NCI-H345 (cell line): ENCODE measurements at places on chromosomes 3 and 15.

GRCh38 chr3:39104961-39105686 is 2.3 kb downstream of the GORASP1 start:
- no peak for DNase-seq

DNA sequence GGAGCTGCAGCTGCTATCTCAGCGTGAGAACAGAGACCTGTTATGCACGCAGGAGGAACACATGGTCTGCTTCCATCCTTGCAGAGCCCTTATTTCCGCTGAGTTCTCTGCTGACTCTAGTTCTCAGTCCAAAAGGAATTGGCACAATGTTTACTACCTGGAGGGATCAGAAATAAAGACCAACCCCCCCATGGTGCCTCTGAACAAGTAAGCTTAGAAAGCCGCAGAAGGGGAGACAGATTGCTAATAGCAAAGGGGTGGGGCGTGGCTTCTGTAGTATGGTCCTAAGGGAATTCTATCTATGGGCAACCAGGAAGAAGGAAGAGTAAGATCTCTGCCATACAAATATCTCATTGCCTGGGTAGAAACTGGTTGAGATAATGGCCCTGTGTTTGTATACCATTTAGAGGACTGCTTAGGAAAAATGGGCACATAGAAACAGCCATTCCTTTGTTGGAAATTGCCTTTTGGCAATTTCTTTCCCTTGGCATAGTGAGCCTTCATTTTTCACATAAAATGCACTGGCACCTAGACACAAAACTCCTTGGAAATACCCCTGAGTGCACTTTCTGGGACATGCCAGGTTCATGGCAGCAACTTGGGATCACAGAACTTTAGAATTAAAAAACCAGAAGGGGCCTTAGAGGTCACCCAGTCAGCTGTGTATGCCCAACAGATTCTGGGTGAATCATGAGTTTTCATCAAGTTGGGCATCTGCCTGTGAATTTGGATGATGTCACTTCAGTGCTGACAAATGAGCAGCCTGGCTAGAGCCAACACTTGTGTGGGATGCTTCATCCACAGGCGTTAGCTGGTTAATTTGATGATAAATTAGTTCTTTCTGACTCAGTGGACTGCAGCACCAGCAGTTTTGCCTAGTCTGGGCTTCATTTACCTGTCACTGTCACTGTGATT is 57.4 kb upstream of the STXBP5L start:
- DNase-seq = no peak

DNA sequence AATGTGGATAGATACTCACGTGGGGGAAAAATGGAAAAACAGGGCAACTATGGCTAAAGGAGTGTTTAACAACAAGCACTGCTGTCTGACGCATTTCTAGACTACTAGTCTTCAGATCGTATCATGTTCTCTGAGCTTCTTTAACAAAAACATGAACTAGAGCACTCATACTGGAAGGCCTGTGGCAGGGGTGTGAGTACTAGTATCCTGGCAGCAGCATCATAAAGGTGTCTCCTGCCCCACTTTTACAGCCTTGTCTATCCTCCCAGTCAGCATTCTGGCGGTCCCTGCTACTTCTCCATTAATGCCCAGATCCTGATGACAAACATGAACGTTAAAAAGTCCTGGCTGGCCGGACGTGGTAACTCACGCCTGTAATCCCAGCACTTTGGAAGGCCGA is 4.0 kb downstream of the FMN1 start:
- no peak for DNase-seq

GRCh38 chr15:65163041-65163440 is 22.1 kb downstream of the CLPX start:
- DNase-seq = no peak

- DNase-seq = no peak
These were observed 15.6 kb upstream of the FBXW12 start for GRCh38 chr3:48356419-48356818.

GRCh38 chr15:34810443-34811129 is 15.2 kb upstream of the ACTC1 start:
- no peak for DNase-seq

DNA sequence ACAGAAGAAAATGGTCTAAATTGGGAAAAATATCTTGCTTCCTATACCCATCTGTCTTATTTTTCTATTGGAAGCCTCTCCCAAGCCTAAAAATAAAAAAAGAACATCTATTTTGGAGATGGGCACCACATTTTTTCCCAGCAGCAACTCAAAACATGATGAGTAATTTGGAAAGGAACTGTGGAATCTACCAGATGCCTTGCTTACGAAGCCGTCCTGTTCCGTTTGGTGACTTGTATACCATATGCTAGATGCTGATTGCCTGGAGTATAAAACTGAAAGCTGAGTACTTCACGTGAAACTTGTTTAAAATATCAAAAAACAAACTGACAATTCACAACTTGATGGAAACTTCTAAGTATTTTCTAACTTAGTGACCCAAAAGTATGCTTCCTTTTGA is 491.0 kb downstream of the ROBO2 start:
- no peak for DNase-seq

GRCh38 chr3:167839460-167840134 is 104.1 kb downstream of the SERPINI1 start:
- DNase-seq = no peak

DNA sequence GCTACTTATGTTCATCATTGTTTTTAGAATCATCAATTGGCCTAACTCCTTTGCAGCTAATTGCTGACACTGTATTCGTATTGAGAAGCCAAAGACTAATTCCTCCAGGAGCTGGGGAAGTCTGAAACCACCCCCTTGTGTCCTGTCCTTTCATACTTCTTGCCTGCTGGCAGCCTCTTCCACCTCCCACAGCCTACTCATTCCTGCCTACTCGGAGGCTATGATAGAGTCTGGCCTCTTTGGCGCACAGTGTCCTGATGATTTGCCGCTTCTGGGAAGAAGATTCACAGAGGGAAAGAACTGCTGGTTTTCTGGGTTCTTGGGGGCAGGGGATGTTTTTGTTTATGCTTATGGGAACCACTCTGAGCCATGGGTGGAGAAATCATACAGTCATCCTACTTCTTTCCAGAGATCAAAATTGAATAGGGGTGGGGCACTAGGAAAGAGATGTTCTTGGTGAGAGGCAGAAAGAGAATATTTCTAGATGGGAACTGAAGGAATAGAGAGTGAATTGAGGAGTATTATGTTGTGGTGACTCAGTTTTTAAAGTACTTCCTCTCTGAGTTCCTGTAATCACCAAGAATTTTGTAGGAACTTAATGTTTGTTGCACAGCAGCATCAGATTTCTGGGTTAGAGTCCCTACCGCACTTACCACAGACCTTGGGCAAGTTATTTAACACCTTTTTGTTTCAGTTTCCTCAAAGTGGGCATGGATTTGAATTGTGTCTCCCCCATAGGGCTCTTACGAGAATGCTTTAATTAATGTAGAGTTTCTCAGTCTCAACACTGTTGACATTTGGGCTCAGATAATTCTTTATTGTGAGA is 22.1 kb upstream of the SCAANT1 start:
- DNase-seq = no peak

DNA sequence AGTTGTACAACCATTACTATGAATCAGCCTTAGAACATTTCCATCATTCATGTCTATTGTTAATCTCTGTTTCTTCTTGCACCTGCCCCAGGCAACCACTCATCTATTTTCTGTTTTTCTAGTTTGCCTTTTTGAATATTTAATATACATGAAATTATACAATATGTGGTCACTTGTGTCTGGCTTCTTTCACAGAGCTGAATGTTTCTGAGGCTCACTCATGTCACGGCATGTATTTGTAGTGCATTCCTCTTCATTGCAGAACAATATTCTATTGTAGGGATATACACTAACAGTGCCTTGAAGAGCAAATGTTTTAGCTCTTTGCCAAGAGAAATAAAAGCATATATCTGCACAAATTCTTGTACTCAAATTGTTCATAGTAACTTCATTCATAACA is 32.9 kb downstream of the CERS3 start:
- no peak for DNase-seq

GRCh38 chr3:27578032-27578431 is 93.8 kb upstream of the SLC4A7 start:
- DNase-seq = no peak

- no peak for DNase-seq
These were observed 552.8 kb downstream of the NAALADL2 start for GRCh38 chr3:175411946-175412345.

DNA sequence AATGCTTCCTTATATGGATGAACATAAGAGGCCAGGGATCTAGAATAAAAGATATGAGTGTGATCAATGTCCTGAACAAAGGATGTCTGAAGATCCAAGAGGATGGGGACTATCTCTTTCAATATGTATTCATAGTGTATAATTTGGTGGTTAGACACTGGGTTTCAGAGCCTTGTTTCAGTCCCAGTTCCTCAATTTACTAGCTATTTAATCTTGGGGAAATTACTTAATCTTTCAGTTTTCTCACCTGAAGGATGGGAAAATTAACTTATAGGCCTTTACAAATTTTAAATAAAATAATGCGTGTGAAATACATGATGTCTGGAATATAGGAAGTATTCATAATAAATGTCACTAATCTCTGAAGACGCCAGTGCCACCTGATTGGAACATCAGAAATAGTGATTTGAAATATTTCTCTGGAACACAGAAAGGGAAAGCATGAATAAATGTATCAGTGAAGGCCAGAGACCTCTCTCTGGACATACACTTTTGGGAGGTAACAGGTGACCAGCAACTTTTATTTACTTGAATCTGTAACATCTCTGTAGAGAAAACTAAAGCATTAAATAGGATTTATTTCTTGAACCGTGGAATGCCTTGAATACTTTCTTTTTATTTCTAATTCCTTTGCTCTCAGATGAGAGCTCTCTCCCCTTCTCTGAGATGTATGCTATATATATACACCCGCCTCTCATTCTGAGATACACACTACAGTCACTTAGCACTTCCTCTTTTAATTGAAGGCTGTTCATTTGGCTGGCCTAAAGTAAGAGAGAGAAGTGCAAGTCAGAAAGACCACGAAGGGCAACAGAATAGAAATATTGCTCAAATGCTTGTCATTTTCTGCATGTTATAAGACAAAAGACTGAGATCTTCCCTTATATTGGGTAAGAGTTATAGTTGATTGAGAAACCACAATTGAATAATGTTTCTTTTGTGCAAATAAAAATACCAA is 407.1 kb downstream of the LSAMP start:
- no peak for DNase-seq

DNA sequence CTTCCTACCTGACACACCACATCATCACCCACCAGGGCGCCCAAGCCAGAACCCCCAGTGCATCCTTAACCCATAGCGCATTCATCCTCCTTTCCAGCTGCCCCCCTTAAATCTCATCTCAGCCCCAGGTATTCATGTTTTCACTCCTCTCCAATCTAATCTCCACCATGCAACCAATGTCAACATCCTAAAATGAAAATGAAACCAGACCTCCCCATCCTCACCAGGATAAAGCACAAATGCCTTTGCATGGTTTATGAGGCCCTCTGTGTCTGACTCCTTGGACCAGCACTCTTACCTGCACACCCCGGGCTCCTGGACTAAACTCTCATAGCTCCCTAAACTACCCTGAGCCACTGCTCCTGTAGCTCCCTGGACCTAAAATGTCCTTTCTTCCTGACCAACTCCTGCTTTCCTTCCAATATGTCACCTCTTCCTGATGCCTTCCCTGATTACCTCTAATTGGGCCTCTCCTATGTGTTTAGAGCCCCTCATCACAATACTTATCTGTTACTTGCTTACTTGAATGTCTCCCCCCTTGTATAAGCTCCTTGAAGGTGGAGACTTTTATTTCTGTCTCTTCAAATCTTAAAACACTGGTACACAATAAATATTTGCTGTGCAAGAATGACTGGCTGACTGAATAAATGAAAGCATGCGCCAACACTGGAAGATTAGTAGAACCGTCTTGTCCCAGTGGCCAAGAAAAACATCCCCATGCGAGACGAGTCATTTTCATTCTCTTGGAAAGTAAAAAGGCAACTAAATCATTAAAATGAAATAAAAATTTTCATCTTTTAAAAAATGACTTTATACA is 142.5 kb downstream of the XXYLT1 start:
- no peak for DNase-seq

DNA sequence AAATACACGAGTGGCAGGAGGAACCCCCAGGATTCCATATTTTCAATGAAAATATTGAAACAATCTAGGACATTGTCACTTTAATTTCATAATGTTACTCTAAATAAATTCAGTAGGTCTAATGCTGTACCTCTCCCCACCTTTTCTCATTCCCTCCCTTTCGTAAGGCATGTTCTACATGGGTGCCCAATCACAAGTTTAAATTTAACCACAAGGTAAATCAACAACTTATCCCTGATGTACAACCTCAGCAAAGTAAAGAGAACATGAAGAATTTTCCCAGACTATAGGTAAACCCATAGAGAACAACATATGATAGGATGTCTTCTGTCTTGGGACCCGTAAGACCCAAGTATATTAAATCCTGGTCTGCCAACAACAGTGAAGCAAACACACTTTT is 53.2 kb upstream of the MITF start:
- DNase-seq = no peak

DNA sequence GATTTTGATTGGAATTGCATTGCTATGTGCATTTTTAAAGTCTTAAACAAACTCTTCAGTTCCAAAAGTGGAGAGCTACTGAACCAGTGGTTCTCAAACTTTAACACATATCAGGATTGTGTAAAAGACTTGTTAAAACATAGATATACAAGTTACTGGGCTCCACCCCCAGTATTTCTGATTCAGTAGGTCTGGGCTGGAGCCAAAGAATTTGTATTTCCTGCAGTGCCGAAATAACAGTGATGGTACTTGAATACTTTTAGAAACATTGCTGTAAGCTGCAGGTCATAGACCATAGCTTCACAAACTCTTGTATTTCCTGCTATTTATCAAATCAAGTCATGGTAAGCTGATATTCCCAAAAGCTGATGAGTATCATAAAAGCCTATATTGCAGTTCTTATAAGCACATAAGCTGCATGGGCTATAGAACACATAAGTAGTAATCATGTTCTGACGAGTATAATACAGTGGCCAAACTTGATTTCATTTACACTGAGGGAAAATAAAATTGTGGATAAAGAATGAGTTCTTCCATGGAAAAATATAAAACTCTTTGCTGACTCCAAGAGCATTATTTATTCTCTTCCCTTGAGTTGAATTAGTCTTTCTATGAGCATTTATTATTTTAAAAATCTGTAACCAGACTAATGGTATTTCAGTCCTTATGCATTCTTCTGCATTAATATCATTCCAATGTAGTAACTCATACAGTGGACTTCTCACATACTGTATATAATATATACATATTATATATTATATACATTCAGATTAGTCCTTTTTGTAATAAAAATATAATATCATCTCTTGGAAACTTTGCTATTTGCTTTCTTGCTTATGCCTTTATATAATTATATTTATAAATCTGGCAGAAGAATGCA is 550.5 kb upstream of the AGTR1 start:
- no peak for DNase-seq

DNA sequence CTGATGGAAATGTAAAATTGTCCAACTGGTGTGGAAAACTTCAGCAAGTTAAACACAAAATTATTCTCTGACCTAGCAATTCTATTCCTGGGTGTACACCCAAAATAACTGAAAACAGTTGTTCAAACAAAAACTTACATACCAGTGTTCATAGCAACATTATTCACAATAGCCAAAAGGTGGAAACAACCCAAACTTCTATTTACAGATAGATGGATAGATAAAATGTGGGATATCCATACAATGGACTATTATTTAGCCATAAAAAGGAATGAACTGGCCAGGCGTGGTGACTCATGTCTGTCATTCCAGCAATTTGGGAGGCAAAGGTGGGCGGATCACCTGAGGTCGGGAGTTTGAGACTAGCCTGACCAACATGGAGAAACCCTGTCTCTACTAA is 6.9 kb upstream of the VWA5B2 start:
- DNase-seq = no peak
